ENCODE measurements at places on chromosomes 11 and 22.

GRCh38 chr11:33907421-33907820, 15.5 kb upstream of the LMO2 start:
- no peak for DNase-seq

GRCh38 chr22:40055143-40055883, 60.6 kb downstream of the FAM83F start:
- no peak for DNase-seq

- DNase-seq = no peak
Observed at GRCh38 chr22:30628491-30628890, 7.1 kb upstream of the SLC35E4 start.

- DNase-seq = no peak
Observed at GRCh38 chr11:93905384-93905783, 55.0 kb upstream of the VSTM5 start.

GRCh38 chr22:29700206-29700899, 19.4 kb upstream of the CABP7 start:
- DNase-seq = no peak

DNA sequence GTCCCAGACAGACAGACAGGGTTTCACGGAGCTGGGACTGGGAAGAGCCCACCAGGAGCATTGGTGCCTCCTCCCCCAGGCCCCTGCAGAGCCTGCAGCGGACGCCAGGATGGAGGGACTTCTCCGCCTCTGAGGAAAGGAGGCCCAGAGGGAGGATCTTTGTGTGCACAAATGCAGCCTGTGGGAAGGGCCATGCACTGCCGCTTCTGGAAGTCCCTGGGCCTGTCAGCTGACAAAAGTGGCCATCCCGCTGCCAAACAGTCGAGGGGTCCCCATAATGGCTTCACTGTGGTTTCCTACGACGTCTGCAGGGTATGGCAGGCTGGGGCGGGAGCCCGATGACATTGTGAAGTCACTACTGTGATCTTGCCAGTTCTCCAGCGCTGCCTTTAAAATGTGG, 73.8 kb downstream of the TP53I11 start:
- no peak for DNase-seq

DNA sequence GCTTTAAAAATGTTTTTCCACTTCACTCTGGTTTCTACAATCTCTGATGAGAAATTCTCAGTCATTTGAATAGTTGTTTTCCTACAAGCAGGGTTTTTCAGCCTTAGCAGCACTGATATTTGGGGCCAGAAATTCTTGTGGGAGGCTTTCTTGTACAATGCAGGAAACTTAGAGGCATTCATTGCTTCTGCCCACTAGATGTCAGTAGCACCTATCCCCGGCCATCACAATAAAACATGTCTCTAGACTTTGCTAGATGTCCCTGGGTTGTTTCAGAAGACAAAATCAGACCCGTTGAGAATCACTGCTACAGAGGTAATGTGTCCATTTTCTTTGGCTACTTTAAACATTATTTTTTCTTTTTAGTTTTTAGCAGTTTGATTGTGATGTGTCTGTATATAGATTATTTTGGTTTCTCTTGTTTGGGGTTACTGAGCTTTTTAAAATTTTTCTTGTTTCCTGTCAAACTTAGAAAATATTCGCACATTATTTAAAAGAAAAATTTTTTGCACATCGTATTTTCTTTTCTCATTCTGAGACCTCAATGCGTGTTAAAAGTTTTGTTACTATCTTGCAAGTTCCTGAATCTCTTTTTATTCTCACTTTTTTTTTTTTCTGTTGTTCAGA, 60.8 kb upstream of the CCDC179 start:
- peak; percentile 36 for DNase-seq

- DNase-seq = no peak
Observed at GRCh38 chr11:100785148-100785983, 98.3 kb downstream of the ARHGAP42 start.

- DNase-seq = no peak
Observed at GRCh38 chr22:45268167-45268957, 16.4 kb upstream of the UPK3A start.

DNA sequence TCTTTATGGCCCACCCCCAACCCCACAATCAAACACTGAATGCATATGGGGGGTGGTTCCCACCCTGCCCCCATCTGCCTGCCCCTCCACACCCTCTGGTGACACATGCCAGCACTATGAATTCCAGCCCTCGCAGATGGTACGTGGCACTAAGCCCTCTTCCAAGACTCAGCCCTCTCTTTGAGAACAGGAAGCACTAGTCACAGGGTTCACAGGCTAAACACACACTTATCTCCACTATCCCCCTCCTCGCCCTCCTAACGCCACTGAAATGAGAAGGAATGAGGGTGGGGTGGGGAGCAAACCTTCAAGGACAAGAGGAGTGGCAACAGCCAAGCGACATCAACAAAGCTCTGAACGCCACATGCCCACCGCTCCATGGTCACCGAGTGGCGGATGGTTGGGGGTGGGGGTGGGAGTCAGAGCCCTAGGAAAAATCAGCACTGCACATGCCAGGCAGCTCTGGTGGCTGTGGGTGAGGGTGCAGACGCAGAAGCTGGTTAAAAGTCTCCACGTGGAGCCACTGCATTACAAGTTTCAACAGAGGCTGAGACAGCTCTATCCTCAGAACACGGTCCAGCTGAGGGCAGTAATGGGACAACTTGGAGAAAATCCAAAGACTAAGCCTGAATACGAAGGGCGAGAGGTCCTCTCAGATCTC, 33.6 kb downstream of the TMEM184B start:
- no peak for DNase-seq

- no peak for DNase-seq
Observed at GRCh38 chr11:7576726-7577290, 63.0 kb downstream of the PPFIBP2 start.

DNA sequence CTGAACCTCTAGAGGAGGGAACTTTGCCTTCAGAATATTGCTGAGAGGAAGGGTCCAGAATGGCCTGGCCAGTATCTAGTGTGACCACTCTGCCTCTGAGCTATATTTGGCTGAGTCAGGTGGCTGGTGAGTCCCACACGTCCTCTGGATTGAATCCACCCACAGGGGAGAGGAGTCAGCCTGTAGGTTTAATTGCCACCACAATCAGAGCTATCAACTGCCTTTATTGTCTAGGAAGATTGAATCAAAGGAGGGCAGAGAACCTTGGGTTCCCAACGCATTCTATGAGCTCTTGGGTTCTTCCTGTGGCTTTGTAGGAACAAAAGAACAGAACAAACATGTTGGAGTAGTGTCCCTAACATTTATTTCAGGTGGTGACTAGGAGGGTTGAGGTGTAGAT, 67.7 kb downstream of the ST3GAL4 start:
- DNase-seq = no peak

- DNase-seq = no peak
Observed at GRCh38 chr11:100774132-100774531, 87.0 kb downstream of the ARHGAP42 start.

- no peak for DNase-seq
Observed at GRCh38 chr11:2085251-2086066, 53.7 kb downstream of the IGF2 start.

DNA sequence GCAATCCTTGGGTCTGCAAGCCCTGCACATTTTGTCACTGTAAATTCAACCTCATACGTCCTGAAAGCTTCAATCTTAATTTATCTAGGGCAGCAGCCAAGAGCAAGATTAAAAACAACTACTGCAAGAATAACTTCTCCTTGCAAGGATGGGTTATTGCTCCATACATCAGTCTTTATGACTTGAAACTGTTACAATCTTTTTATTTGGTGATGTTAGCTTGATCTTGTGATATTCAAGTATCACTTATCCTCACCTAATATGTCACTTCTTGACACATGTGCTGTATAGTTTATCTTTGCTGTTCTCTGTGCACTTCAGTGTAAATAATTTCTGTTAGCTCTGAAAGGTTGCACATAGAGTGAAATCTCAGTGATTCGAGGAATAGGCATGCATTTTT, 14.7 kb upstream of the APLP2 start:
- DNase-seq = no peak

DNA sequence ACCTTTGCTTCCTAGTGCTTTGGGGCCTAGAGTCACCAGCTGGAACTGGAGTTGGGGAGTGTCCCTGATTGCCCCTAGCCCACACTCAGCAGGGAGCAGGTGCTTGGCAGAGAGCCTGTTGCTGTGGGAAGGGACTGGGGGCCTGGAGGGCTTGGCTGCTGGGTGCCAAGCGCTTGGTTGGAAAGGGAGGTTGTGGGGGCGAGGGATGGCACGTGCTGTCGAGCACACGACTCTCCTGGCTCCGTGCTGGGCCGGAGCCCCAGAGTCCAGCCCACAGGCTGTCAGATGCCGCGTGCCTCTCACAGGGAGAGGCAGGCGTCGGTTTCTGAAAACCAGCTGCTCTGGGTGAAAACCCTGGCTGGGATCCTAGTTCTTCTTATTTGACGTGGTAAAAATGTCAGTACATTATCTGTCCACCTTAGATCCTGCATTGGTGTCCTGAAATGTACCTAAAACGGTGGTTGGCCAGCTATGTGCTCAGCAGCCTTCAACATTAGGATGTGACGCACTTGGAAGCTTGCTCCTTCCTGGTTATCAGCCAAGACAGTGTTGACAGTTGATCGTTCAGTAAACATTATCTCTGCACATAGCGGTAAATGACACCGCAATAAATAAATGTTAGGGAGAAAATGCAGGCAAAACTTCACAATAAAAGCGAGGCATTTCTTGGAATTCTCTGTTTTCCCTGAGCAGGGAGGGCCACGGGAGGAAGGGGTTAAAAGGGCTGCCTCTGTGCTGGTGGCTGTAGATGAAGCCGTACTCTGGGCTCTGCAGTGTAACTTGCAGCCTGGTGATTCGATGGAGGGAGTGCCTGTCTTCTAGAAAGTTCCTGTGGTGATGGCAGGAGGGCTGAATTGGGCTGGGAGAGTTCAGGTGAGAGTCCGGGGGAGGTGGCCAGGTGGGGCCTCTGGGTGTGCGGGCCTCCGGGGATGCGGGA, 29.2 kb downstream of the GRAMD4 start:
- peak; percentile 38 for DNase-seq

DNA sequence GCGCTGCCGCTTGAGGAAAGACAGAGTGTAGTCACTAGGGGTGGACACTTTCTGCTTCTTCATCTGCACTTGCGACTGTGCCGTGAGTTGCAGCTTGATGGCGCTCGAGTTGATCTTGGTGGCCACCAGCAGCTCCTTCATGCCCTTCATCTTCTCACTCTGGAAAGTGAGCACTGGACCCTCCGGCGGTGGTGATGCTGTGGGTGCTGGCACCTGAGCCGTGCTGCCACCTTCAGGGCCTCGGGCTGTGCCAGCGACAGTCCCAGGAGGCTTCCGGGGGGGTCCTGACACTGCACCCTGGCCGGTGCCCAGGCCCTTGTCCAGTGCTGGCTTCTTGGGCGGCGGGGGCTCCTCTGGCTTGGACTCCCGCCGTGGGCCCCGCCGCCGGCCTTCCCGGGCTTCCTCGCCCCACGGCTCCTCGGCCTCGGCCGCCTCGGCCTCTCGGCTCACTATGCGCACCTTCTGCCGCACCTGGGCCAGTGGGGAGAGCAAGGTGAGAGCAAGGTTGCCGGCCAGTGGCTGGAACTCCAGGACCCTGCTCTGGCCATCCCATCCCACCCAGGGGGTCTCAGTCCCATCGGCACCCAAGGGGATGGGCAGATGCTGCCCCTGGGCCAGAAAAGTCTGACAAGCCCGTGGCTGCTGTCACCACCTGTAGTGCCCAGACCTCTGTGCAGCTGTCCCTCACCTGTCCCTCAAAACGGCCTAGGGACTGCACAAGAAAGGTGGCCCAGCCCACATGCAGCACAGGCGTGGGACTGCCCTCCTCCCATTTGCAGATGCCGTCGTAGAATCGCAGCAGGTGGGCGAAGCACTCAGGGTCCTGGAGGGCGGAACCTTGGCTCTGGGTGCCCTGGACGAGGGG, 1.6 kb upstream of the MAP4K2 start:
- DNase-seq = no peak

DNA sequence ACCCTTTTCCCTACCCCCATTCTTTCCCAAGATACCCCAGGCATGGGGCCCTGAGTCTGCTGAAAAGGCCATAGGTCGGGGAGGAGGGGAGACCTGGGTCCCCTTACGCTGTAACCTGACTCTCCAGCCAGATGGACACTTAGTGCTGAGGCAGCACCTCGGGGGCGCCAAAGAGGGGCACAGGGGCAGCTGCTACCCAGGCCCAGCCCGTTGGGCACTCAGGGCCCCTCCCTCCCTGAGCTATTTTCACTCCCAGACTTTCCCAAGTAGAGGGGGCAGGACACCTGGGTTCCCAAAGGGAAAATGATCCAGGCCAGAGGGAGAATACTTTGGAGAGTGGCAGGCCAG, 933 bp downstream of the ACTN3 start:
- no peak for DNase-seq

DNA sequence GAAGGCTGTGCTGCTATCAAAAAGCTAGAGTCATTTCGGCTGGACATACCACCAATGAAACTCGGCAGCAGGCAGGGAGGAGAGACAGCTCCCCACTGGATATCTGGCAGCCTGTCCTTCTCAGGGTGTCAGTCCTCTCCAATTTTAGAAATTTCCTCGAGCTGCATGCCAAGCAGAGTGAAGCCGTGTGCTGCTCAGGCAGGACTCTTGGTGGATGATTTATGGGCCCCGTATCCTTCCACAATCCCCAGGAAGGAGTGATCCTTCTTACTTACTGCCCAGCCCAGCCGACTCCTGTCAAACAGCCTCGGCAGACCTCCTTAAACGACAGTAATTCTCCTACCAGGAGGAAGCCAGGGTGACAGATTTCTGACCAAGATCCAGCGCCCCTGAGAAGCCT, 410.4 kb downstream of the TENM4 start:
- DNase-seq = no peak

DNA sequence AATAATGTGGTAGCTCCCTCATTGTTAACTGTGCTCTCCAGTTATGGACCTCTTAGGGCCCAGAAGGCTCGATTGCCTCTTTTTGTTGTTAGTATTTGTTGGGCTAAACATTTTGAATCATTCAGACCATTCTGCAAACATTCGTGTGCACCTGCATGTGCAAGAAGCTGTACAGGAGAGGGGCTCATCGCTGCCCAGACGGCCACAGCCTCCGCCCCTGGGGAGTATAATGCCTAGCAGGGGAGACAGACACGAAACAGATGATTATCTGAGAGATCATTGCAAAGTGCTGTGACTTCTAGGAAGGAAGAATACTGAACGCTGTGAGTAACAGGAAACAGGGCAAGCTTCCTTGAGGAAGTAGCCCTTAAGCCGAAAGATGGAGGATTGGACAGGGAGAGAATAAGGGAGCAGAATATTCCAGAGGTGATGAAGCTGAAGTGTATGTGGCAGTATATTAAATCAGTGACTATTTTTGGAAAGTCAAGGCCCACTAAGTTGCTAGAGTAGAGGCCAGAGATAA, 123.3 kb upstream of the RASSF10 start:
- DNase-seq = no peak

GRCh38 chr11:111694851-111695250, 71.3 kb downstream of the PPP2R1B start:
- peak; percentile 39 for DNase-seq

- no peak for DNase-seq
Observed at GRCh38 chr22:40766956-40767355, 52.2 kb downstream of the SLC25A17 start.

DNA sequence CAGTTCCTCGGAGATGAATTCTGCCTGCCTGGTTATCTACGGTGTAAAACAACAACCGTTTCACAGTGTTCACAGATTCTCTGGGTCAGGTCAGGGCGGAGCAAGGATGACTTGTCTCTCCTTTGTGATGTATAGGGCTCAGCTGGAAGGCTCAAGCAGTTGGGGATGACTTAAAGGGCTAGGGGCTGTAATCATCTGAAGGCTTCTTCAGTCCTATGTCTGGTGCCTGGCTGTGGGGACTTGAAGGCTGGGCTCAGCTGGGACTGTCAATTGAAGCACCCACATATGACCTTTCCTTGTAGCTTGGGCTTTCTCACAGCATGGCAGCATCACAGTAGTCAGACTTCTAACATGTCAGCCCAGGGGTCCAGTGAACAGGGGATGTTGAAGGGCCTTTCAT, 29.3 kb downstream of the EIF3F start:
- DNase-seq = no peak

- DNase-seq = no peak
Observed at GRCh38 chr11:33924341-33924740, 32.5 kb upstream of the LMO2 start.
